ENCODE measurements at places on chromosomes 2 and 18.

GRCh38 chr18:48806551-48807261 is 144.1 kb downstream of the SMAD7 start:
- DNase-seq = peak; percentile 20

DNA sequence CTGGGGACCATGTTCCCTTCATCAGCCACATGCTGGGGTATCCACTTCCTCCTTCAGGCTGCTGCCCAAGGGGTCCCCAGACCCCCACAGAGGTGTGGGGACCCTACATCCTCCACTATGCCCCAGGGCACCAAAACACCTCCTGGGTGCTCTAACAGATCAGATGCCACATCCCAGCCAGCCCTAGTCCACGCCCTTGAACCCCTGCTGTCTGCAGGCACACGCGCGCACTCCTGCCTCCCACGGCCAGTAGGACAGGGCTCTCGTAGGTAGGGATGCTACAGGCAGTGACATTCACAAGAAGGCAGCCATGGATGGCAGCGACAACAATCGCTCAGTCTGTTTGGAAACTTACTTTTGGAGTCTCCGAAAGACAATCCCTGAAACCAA is 3.0 kb upstream of the GPC1 start:
- no peak for DNase-seq

- DNase-seq = peak; percentile 55
These were observed 1.8 kb downstream of the RTKN start for GRCh38 chr2:74439803-74440377.

GRCh38 chr2:162085090-162085891 is 11.3 kb upstream of the DPP4 start:
- DNase-seq = peak; percentile 90

GRCh38 chr2:171316220-171316619 is 117.6 kb downstream of the METTL8 start:
- no peak for DNase-seq

Data from fibroblast of lung (primary cell).